EH (cell line): ENCODE measurements at places on chromosomes 16 and 17.

DNA sequence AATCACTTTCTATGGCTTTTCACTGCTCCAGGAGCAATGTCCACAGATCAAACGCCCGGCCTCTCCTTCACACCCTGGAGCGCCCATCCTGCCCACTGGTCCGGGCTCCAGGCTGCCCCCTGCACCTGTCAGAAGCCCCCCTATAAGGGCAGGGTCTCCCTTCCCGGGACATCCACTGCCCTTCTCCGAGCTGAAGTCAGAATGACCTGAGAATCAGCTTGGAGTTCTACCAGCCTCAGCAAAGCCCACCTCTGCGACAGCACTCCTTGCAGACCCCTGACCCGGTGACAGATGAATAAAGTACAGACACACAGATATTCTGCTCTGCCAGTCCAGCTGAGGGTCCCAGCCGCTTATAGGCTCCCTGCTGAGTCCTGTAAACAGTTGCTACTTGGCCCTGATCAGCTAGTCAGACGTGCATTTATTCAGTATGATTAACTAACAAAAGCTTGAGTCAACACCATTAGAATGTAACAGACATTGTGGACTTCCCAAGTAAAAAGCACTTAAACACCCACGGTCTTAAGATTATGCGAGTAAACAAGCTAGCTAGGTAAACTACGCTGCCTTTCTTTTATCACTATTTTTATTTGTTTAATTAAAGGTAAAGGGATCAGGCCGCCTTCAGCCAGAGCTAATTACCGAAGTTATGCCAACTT, 4.8 kb downstream of the SLC7A5 start:
- DNase-seq = peak; percentile 42

DNA sequence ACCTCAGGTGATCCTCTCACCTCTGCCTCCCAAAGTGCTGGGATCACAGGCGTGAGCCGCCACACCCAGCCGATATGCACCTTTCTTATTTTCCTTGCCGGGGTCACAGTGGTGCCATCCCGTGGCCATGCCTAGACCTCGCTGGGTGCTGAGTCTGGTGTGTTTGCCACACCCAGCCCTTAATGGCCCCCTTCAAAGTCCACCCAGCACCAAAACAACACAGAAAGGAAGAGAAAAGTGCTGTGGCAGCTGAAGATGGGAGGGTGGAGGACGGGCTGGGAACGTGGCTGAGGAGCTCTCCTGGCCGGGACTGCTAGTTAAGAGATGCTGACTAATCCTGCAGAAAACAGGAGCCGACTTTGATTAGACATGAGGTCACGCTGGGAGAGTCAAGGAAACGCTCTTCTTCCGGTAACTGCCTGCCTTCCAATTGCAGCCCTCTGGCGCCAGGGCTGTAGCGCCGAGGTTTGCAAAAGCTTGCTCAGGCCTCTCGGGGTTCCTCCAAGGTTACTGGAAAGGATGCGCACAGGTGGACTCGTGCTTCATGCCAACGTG, 10.9 kb downstream of the SLC43A2 start:
- DNase-seq = peak; percentile 85

GRCh38 chr17:46722662-46723285, 95.7 kb downstream of the WNT3 start:
- peak; percentile 29 for DNase-seq

- no peak for DNase-seq
These were observed 11.0 kb upstream of the CENPT start for GRCh38 chr16:67858500-67858899.

GRCh38 chr16:67933805-67934204, 2.1 kb upstream of the CTRL start:
- no peak for DNase-seq

GRCh38 chr17:48100160-48100559, 1.1 kb downstream of the CBX1 start:
- DNase-seq = peak; percentile 70

GRCh38 chr17:15238057-15238456, 27.1 kb downstream of the PMP22 start:
- no peak for DNase-seq

DNA sequence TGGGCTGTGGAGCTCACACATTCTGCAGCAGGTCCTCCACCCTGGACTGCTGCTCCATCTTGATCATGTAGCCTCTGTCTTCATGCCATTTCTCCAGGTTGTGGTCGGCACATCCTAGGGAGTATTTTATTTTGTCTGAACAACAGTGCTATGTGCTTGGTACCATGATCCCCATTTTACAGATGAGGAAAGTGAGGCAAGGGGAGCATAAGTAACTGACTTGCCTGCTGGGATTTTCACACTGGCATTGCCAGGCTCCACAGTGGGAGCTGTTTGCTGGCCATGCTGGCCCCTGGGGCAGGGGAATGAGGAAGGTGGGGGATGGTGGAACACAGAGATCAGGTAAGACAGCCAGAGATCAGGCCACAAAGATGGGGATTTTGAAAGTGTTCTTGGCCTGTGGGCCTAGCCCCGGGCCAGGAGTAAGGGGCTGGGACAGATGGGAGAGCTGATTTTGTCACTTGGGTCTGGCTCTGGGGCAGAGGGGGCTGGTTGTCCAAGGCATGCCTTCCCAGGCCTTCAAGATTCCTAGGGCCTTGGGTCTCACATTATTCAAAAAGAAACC, 9.3 kb upstream of the ZNF500 start:
- no peak for DNase-seq

GRCh38 chr16:22321340-22322001, 24.3 kb downstream of the POLR3E start:
- DNase-seq = peak; percentile 73

DNA sequence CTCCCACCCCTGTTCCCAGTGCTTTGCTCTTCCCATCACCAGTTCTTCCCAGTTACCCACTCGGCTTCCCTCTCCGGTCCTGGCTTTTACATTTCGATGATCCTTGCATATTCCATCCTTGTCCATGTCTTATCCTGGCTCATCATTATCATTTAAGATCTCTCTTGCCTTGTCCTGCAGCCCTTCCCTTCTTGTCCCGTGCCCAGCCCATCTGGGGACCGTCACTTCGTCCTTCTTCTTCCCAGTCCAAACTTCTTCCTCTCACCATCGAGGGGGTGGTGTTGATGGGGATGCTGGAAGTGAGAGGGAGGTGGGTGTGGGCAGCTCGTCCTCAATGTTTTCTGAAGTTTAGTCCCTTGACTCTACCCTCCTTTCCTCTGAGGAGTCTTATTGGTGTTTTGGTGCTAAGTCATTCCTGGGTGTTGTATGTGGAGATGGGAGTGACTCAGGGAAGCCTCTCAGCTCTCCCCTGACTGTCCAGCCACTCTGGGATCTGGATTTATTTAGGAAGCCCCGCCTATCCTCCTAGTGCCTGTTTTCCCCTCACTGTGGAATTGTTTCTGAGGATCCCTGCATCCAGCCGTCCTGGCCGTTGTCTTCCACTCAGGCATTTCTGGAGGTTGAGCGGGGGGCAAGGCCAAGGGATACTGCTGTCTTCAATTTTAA, 975 bp downstream of the SNX29 start:
- peak; percentile 93 for DNase-seq

DNA sequence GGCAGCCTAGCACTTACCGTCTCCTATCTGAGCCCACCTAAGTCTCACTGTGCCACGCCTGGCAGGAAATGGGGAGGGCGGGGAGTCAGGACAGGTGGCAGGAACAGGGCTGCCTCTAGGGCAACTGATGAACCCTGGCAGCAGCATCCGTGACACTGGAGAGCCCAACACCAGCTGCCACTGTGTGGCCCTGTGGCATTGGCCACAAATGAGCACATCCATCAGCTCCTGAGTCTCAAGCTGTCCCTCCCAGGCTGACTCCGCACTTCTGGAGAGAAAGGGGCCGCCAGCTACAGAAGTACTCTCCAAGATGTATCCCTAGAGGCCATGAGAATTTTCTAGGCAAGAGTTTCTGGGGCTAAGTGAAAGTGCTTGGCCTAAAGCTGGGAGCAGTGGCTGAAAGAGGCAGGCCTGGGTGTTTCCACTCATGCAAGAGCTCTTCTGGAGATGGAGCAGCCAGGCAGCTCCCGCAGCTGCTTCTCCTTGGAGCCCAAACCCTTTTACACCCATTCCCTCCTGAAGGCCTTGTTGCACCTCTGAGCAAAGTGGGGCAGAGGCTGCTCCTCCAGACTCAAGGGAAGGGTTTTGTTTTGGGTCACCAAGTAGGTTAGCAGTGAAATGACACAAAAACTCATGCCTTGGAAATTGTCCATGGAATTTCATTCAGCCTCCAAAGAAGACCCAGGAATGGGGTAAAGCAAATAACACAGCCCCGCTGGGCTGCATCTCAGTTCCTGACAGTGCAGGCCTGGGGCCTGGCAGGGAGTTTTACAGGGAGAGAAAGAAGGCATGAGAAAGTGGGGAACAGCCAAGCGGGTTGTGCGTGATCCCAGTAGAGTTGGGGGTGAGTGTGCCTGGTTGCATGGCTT, 25.8 kb downstream of the PEMT start:
- DNase-seq = peak; percentile 51

DNA sequence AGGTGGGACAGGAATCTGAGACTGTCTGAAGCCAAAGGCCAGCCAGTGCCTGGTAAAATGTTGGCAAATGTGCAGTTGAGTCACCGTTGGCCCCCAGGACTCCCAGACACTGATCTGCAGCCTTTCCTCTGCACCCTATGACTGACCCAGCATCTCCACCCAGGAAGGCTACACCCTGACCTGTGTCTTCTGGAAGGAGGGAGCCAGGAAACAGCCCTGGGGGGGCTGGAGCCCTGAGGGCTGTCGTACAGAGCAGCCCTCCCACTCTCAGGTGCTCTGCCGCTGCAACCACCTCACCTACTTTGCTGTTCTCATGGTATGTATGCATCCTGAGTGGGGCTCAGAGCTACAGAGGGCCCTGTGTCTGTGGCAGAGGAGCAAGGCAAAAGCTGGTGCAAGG, 24.0 kb downstream of the ADGRG5 start:
- DNase-seq = no peak

DNA sequence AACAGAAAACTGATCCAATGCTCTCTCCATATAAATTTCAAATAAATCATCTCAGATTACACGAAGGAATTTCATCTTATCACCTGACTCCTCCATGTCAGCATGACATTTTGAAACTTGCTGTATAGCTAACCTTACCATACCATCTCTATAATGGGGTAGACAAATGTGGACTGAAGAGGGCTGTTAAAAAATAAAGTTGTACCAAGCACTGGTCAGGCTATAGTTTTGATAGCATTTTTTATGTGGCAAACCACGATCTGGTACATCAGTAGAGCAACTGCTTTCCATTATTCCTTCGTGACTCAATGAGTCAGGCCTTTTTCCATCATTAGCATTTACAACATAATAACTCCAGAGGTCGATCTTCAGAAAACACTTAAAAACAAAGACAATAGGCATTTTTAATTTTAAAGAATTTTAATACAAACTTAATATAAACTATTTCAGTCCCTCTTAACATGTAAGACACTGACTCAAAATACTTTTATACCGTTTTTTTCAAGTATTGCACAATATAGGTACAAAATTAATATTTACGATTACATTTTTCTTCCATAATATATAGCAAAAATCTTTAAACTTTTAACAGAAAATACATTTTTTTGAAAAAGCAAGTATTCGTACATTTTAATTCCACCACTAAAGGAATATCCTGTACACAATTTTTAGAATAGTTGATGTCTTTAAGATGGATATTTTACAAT, 4.2 kb downstream of the TOB1 start:
- no peak for DNase-seq
